ENCODE measurements at places on chromosomes 2 and 18. TPM values are rescaled to one million over a fixed set of nuclear protein-coding genes. Genes with fewer than 3 reads are reported as not detected.
A peak's percentile ranks its signal among the peaks of the same experiment; 100 is the strongest.

DNA sequence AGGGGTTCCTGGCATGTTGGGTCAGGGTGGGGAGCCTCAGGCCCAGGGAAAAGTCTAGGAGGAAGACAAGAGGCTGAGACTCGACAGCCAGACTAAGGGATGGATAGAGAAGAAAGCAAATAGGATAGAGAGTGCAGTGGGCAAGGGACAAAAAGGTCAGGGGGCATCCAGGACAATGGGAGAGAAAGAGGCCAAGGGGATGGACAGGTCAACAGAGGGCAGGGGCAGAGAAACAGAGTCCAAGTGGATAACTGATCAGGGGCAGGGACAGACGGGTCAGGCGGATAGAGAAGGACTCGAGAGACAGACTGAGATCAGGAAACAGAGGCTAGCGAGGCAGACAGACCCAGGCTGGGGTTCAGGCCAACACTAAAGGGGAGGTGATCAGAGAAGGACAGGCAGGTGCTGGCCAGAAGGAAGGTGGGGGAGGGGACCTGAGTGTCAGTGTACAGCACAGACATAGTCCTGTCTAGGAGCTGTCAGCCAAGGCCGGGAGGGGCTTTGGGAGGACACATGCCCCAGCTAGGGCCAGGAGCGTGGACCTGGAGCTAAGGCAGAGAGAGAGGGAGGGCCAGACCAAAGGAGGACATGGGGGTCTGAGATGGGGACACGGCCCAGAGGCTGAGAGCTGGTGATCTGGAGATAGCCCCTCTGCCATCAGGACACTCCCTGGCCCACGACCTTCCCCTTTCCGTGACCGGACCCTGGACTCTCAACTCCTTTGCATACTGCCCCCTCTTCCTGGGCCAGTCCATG, 12.2 kb downstream of the ASIC4 start:
- DNase-seq, result no peak

HOXD1 gene
- not detected for polyA plus RNA-seq

TEKT4 gene
- not detected for polyA plus RNA-seq

- no peak for DNase-seq
These were observed 80.5 kb upstream of the SIX2 start for GRCh38 chr2:45089554-45090261.

DNA sequence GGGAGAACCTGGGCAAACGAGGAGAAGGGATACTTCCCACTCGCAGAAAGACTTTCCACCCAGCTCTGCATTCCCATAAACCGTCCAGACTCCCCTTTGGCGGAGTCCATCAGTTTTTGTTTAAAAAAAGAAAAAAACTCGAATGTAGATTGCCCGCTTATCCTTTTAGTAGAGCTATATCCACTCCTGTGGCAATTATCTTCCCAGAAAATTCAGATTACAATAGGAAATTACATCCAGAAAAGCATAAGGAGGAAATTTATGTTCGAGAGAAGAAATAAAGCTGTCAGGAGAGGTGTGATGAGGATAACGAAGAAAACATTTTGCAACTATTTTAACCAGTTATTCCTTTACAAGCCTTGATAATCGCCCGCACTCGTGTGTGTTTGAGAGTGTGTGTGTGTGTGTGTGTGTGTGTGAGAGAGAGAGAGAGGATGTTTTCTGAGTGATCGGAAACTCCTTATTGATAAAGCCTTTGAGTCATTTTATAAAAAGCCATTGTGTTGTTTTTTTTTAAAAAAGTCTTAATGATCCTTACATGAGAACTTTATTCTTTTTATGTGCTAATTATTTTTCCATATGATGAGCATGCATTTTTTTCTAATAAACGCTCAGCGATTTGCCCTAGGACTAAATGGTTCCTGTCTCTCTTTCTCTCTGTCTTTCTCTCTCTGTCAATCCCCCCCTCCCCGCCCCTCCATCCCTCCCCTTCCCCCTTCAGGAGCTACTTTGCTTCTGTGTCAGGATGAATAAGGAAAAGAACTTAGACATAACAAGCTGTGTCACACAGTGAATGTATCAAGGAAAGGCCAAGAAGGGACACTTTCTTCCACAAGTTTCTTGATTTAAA, 1.1 kb upstream of the PPP3R1 start:
- DNase-seq, result no peak

GRCh38 chr2:64978514-64979268, 10.5 kb upstream of the SLC1A4 start:
- DNase-seq, result no peak

- DNase-seq, result peak; percentile 8
These were observed 4.2 kb downstream of the ALPI start for GRCh38 chr2:232460171-232460570.

REG3A gene
- 1.3 TPM for polyA plus RNA-seq

GRCh38 chr2:104539649-104540048, 314.3 kb upstream of the POU3F3 start:
- DNase-seq, result no peak

ABCG5 gene
- not detected for polyA plus RNA-seq

GRCh38 chr2:24123195-24123921, at the start of the genes FAM228B and PFN4:
FAM228B (plus strand) TSS chr2:24123469; CDS start chr2:24124362, 893 bp downstream.
PFN4 (minus strand) TSS chr2:24123334; CDS start chr2:24122535, 799 bp downstream.
- peak; percentile 94 for DNase-seq

DNA sequence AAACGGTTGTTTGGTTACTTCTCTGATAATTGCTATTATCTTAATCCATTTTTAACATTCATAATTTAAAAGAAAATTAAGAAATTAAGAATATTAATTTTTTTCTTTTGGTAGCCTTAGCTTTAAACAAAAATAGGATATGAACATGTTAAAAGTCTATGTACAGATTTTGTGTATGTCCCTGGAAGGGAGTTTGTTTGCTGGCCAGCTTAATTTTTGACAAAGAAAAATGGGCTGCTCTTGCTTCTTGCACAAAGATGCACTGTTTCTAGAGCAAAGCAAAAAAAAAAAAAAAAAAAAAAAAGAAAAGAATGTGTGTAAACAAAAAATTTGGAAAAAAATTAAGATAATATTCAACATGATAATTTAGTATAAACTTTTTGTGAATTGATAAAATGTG, 1.3 kb downstream of the RFTN2 start:
- DNase-seq, result no peak

GRCh38 chr2:30209227-30209626, 22.1 kb upstream of the LBH start:
- DNase-seq, result no peak

DNA sequence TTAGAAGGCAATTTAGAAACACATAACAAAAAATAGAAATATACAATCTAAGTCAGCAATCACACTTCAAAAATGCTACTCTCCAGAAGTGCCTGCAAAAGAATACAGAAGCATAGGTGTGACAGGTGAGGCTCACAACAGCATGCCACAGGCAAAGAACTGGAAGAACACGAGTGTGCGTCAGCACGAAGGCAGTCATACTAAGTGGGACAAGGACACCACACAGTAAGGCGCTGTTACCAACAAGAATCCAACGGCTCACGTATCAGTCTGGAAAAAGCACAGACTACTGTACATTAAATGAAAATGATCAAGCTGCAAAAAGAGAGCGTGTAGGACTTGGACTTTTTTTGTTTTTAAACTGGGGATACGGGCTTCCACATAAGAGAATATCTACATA, 18.7 kb downstream of the HDLBP start:
- DNase-seq, result no peak

Measured in heart left ventricle (tissue), 16 donors.